ENCODE measurements at places on chromosomes 5 and 9.

DNA sequence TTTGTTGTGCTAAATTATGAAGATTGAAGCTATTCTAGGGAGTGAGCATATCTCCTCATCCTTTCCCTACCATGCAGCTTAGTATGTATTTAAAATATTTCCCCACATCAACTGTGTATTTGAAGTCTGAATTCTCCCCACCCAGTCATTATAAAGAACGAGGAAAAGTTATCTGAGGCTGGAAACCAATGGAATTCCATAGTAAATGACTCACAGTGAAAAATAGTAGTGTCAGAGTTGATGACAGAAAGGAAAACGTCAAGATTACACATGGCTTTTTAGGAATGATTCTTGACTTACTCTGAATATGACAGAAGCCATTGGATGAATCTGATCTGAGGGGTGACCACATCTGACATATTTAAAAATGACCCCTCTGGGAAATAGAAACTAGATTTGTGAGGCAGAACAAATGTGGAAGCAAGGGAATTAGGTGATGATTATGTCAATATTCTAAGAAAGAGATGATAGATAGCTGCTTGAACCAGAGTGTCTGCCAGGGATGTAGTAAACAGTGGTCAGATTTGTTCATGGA lies 1768.9 kb upstream of the CDH9 start:
- no peak for DNase-seq

GRCh38 chr5:23419115-23419514 lies 88.3 kb upstream of the PRDM9 start:
- DNase-seq, result peak; percentile 68

- no peak for DNase-seq
Measured at GRCh38 chr9:71901695-71902597, 9.0 kb downstream of the ABHD17B start.

- peak; percentile 42 for DNase-seq
Measured at GRCh38 chr5:6632324-6632887, 438 bp downstream of the NSUN2 start.

- DNase-seq, result no peak
Measured at GRCh38 chr5:88837222-88837621, 45.8 kb downstream of the MEF2C start.

GRCh38 chr5:137796279-137796678 lies 42.1 kb upstream of the HNRNPA0 start:
- no peak for DNase-seq

DNA sequence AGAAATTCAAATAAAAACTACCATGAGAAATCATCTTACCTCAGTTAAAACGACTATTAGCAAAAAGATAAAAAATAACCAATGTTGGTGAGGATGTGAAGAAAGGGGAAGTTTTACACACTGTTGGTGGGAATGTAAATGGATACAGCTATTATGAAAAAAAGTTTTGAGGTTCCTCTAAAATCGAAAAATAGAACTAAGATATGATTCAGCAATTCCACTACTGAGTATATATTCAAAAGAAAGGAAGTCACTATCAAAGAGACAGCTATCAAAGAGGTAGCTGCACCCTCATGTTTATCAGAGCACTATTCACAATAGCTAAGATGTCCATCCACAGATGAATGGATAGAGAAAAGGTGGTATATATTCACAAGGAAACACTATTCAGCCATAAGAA lies 1888.4 kb downstream of the MAT2B start:
- DNase-seq, result no peak

- DNase-seq, result no peak
Measured at GRCh38 chr5:112684737-112685136, 52.9 kb upstream of the APC start.

- DNase-seq, result no peak
Measured at GRCh38 chr9:71690063-71690688, 78.1 kb downstream of the CEMIP2 start.

DNA sequence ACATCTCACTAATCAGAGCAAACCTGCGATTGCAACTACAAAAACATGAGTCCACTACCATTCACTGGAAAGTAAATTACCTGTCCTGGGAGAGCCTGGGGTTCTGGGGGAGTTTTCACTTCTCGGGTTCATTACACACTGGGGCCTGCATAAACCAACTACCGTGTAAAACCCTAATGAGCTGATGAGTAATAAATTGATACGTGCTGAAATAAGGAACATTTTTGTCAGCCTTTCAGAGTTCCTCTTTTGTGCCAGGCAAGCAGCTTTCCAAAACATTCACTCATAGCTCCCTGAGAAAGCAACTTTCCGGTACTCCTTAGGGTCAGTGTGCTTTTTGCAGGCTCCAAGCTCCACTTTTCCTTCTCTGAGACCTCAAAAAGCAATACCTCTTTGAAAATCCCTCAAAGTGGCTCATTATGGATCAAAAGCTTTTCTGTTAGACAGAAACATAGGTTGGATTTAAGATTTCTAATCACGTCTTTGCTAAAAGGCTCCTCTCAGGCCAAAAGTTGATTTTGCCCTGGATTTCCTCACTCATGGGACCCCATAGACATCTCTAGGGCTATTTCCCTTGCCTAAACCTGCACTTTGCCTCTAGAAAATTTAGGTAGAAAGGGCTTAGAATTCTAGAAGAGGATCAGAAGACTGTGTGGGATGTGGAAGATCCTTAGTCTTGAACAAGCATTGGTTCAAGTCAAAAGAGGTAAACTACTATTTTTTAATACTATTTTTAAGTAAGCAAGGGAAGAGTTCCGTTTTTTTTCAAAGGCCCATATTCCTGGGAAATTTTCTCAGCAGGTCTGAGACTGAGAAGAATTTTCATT lies 74.8 kb downstream of the ST8SIA4 start:
- no peak for DNase-seq

DNA sequence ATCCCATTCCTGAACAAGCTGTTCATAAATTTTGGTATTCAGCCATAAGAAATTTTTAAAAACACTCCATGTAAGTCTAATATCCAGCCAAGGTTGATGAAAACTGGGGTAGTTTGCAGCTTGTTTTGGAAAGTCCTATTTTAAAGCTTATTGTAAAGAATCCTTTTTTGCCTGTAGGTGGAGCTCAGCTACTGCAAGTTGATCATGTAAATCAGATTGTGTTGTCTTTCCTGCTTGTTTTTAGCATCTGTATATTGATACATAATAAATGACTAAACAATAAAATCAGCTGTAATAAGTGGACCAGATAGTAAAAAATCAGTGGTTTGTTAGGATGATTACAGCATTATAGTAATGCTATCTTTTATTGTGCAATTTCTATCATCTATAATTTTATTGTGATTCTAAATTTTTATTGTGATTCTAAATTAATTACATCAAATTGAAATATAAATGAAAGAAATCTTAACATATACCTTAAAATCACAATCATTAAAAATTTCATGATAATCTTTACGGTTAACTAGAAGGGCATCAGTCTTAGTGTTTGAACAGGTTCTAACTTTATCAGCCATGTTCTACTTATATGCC lies 42.4 kb downstream of the CWC27 start:
- peak; percentile 25 for DNase-seq

DNA sequence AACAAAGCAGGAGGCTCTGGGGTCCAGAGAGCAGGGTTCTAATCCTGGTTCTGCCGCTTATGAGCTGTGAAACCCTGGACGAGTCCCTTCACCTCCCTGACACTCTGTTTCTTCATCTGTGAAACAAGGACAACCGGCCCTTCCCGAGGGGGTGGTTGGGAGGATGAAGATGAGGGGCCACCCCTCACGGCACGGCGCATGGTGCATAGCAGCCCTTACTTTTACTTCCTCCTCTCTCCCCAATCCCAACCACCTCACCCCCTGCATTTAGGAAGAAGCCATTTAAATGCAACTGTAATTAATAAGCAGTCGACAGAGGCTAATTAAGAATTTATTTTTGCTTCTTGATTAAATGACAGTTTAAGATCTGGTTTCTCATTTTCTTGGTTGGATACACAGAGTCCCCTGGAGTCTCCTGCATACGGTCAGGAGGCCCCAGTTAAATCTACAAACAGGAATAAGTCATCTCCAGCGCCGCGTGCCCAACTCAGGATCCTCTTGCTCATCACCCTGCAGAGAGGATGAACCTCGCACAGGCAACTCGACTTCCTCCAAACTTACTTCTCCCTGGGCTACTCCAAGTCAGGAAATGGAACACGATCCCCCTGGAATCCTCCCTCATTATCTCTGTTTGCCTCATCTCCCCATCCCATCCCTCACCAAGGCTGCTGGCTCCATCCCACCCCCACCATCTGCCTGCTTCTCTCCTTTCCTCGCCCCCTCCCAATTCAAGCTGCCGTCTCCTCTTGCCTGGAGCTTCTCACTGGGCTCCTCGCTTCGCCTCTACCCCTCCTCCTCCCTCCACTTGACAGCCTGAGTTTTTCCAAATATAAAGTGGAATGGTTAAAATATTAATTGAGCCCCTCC lies 95.9 kb downstream of the HRH2 start:
- no peak for DNase-seq

GRCh38 chr5:157670662-157671591 lies at the start of gene C5orf52:
Gene C5orf52 (plus strand): TSS chr5:157671533. CDS start chr5:157671615, 82 bp downstream.
- DNase-seq, result peak; percentile 19

- DNase-seq, result no peak
Measured at GRCh38 chr5:53327811-53328334, 152.6 kb upstream of the FST start.

DNA sequence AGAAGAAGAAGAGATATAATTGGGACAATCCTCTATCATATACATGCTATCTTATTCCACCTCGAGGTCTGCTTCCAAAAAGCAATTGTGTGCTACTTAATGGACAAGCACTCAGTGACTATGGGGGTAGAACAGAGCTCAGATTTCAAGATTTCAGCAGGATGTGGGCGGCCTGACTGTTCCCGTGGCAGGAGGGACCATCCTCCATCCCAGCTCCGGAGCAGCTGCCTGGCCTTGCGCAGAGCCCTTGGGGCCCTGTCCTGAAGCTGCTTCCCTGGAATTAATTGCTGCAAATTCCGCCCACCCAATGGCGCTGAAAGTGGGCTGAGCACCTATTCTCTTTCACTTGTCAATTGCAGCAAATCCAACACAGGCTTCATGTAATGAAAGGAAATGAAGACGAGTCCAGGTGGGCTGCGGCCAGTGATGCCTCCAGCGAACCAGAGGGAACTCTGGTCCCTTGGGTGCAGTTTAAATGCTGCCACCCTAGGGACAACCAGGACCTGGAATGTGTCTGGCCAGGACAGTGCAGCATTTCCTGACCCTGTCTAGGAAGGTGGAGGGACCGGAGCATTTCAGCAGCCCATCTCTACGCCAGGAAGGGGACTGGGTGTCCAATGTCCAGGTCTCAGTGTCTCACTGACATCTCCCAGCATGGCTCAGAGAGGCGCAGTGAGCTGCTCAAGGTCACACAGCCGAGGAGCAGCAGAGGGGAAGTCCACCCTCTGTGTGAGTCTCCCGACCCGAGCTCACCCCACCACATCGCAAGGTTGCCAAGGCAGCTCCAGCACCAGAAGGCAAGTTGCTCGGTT lies 50.5 kb upstream of the FCN1 start:
- DNase-seq, result peak; percentile 32

- DNase-seq, result no peak
Measured at GRCh38 chr5:54313311-54314270, 3.2 kb upstream of the ARL15 start.

DNA sequence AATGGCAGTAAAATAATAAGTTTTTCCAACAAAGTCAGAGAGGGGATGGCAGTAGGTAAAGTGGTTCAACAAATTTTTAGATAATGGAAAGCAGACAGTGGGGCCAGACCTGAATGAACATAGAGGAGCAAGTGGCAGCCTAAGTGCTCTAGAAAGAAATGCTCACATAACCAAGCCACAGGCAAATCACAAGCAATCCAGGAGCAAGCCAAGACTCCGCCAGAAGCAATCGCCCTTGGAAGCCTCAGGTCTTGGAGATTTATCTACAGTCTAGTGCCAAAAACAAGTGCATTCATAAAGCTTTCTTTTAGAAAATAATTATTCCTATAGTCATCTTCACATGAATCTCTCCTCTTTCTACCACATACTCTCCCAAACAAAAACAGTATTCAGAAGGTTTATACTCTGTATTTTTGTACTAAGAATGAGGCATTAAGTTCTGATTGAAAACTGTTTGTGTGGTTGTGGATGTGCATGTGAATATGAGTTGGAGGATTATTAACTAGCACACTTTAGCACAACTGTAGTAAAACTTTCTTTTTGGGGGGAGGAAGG lies 375.5 kb downstream of the CDH9 start:
- DNase-seq, result no peak

GRCh38 chr5:175773534-175774070 lies 97.8 kb upstream of the CPLX2 start:
- DNase-seq, result no peak

DNA sequence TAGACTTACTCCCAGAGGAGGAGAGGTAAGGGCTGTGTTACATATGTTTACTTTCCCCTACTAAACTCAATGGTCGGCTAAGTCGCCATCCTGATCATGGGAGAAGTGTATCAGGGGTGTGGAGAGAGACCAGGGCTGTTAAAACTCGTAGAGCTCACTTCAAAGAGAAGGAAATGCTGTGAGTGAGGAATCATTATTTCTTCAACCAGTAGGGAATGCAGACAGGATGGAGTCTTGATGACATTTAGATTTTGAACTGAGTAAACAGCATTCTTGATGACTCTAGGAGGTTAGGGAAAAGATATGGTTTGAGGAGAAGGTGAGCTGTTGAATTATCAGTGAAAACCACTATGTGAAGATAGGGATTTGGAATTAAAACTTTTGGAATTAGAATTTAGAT lies 17.3 kb downstream of the RECK start:
- DNase-seq, result no peak

- no peak for DNase-seq
Measured at GRCh38 chr5:118956727-118957126, 31.6 kb downstream of the DTWD2 start.

DNA sequence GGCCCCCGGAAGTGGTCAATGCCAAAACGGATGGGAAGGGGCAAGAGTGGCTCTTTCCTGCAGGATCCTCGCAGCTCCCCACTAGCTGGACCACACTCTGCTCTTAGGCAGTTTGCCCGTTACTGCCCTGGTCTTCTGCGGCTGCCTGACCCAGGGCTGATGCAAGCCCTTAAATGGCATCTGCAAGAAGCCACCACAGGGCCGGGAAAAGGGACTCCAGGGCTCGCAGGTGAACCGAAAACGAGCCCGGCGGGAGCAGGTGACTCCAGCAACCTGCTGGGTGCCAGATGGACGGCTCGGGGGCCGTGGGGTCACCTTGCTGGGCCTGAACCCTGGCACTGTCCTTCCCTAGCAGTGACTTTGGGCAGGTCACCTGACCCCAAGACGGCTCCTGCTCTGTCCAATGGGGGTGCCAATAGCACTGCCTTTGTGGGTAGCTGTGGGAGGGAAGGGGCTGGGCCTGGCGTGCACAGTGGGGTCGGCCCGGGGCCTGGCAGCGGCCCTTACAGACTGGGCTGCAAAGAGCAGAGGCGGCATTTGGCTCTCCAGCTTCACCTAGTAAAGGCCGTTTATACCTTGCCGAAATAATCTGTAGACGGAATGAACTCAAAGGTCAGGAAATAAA lies 1.3 kb downstream of the TMEM250 start:
- DNase-seq, result no peak

DNA sequence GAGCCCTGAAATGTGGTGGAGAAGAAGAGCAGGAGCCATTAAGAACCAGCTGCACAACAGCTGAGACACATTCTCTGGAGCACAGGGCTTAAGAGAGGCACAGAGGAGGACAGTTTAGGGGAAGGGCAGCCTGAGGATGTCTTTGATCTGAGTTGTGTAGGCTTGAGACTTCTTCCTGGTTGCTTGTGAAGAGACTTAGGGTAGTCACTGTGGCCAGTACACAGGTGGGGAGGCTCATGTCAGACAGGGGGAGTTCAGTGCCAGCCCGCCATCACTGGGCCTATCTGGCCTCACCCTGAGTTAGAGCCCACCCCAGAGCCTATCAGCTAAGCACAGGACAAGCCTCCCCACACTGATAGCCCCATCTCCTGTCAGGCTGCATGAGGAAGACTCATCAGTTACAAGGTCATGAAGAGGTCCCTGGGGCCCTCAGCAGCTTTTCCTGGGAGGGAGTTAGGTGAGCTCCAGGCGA lies 19.8 kb downstream of the SLC22A4 start:
- DNase-seq, result no peak

All from HEK293T (cell line).